Panc1 (cell line): ENCODE measurements at places on chromosomes 11 and 22. TPM values are rescaled to one million over a fixed set of nuclear protein-coding genes. Genes with fewer than 3 reads are reported as not detected.

DNA sequence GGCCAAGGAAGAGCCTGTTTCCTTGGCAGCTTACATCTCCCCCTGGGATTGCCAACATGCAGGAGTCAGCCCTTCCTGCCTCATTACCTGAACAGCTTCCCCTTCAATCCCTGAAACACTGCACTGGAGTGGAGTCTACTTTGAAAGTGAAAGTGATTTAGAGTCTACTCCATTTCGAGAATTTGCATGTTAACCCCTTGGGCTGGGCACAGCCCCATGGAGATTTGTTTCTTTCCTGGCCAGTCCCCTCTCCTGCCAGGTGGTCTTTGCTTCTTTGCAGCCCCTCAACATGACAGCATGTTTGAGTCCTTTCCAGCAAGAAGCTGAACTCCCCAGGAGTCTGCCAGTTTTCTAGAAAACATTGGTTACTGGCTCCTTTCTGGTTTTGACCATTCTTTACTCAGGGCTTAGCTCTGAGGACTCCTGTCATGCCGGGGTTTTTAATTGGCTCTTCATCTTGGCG is 59.9 kb downstream of the TRAF6 start:
- no peaks in the 10 kb centered on the region for H3K36me3 ChIP-seq
- DNase-seq = no peak
- H3K27me3 ChIP-seq = no peaks in the 10 kb centered on the region; the same call in 1 of the 2 replicates
- no peak overlapping the region for H3K27ac ChIP-seq

- no peaks in the 10 kb centered on the region for H3K27me3 ChIP-seq
- H3K4me3 ChIP-seq = peak overlapping the region; percentile 15
- DNase-seq = no peak
- no peaks in the 10 kb centered on the region for H3K36me3 ChIP-seq
- H3K4me1 ChIP-seq = peaks cover 15% of the 10 kb centered on the region
Measured at GRCh38 chr11:3169255-3170043, 4.3 kb upstream of the OSBPL5 start.

- H3K4me1 ChIP-seq = peaks cover 5% of the 10 kb centered on the region; the same call in 1 of the 2 replicates
- no peak overlapping the region for H3K27ac ChIP-seq
- no peaks in the 10 kb centered on the region for H3K36me3 ChIP-seq
- H3K27me3 ChIP-seq = no peaks in the 10 kb centered on the region
Measured at GRCh38 chr22:21043860-21044535, 1.7 kb upstream of the LRRC74B start.

DNA sequence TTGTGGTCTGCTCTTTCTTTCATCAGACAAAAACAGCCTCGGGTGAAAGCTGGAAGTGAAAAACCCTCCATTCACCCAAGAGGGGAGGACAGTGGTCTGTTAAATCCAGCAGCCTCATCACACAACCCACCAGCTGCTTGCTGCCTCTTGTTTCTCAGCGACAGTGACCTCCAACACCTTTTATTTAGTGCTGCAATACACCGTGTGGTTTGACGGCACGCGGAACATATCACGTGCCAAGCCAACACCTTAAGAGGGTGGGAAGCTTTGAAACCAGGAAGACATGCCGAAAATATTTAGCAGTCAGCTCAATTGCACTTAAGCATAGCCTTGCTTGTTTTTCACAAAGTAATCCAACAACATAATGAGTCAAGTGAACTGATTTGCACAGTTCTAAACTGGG is 39.8 kb upstream of the POGLUT3 start:
- peaks cover 6% of the 10 kb centered on the region; the same call in 1 of the 2 replicates for H3K27me3 ChIP-seq
- no peak overlapping the region for H3K27ac ChIP-seq
- 0 out of 2 replicates have a peak overlapping the region, but pooled peaks have one; percentile 14 for H3K4me3 ChIP-seq
- H3K4me1 ChIP-seq = no peaks in the 10 kb centered on the region

GRCh38 chr11:102603576-102603975 is 21.6 kb downstream of the MMP20 start:
- H3K4me3 ChIP-seq = no peak overlapping the region
- H3K27me3 ChIP-seq = no peaks in the 10 kb centered on the region
- H3K36me3 ChIP-seq = no peaks in the 10 kb centered on the region
- no peak for DNase-seq
- peaks cover 50% of the 10 kb centered on the region for H3K4me1 ChIP-seq
- peak overlapping the region; percentile 93 for H3K27ac ChIP-seq

TNNT3 gene
- total RNA-seq = 0.41 TPM
